ENCODE measurements at places on chromosomes 5 and 9. TPM values are rescaled to one million over a fixed set of nuclear protein-coding genes. Genes with fewer than 3 reads are reported as not detected.
A peak's percentile ranks its signal among the peaks of the same experiment; 100 is the strongest.

Gene PCDHGB4
- total RNA-seq: 13.9 TPM

Gene TEK
- 3.1 TPM for total RNA-seq

Gene SV2C
- total RNA-seq: not detected

DNA sequence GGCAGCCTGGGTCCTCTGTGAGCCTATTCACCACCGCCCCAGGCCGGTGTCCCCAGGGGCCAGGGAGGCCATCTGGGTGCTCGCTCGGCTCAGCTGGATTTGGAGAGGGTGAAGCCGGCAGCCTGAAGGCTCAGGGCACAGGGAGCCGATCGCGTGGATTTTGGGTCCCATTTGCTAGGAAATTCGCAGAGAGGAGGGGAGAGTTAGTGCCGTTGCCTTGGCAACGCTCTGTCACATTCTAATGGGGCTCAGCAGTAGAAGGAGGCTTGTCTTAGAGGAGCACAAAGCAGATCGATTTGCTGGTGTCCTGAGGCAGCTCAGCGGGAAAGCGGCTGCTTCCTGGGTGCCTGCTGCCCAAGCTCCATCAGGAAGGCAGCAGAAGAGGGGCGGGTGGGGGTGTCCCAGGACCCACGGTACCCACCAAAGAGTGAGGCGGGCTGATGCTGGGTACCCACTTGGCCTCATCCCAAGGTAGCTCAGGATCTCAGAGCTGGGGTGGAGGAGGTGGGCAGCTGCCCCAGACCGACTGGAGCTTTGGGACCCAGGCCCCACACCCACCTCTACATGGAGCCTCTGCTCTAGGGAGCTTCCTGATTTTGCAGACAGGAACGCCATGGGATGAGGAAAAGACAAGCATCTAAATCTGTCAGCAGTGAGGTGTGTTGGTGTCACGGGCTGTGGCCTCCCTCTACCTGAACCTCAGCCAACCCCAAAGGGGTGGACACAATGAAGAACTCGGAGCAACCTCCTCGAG lies 17.1 kb upstream of the OLFM1 start:
- DNase-seq: peak; percentile 57
- no peak overlapping the region for H3K4me3 ChIP-seq

DNA sequence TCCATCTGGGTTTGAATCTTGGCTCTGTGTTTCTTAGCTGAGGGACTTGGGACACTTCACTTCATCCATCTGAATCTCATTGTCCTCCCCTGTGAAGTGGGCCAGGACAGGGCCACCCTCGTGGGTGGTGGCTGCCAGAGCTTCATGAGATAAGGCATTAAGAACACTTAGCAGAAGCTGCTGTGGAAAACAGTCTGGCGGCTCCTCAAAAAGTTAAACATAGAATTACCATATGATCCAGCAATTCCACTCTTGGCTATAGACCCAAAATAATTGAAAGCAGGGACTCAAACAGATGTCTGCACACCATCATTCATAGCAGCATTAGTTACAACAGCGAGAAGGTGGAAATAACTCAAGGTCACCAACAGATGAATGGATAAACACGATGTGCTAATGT lies 42.4 kb upstream of the GGTA1 start:
- DNase-seq: no peak
- no peaks in the 10 kb centered on the region for H3K27me3 ChIP-seq
- H3K4me1 ChIP-seq: no peaks in the 10 kb centered on the region
- no peak overlapping the region for H3K4me3 ChIP-seq
- H3K27ac ChIP-seq: no peak overlapping the region

DNA sequence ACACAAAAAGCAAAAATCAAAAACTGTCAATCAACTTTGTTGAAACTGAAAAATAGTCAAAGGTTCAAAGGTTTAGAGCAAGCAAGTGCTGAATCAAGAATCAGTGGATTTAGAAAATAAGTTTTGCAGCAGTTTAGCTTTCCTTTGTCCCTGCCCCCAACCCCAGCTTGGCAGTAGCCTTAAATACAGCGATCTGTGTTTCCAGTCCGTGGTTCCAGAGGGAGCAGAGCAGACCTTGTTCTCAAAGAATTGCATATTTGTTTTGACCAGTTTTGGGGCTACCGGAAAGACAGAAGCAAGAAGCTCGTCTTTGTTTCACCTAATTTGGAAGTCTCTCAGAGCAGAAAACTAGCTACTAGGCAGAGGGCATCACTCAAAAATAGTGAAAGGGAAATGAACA lies 57.2 kb upstream of the PRDM9 start:
- no peak overlapping the region for H3K27ac ChIP-seq
- no peaks in the 10 kb centered on the region for H3K27me3 ChIP-seq
- no peak overlapping the region for H3K4me3 ChIP-seq
- DNase-seq: no peak
- H3K4me1 ChIP-seq: no peaks in the 10 kb centered on the region
- H3K36me3 ChIP-seq: no peaks in the 10 kb centered on the region

DNA sequence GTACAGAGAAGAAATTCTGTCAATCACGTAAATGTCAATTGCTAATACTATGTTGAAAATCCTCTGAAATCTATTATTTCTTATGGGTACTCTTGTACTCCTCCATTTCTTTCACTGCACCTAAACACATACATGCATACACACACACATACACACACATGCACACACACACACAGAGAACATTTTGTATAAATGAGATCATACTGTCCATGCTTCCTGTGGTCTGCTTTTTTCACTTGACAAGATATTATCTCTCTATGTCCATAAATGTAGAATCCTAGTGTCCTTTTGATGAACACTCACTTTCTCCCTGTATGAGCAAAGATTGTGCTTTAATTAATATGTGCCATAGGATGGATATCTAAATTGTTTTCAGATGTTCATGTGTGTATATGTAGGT lies 32.7 kb upstream of the TLR4 start:
- no peaks in the 10 kb centered on the region for H3K4me1 ChIP-seq
- DNase-seq: no peak
- no peaks in the 10 kb centered on the region for H3K27me3 ChIP-seq
- no peak overlapping the region for H3K4me3 ChIP-seq
- no peaks in the 10 kb centered on the region for H3K36me3 ChIP-seq

DNA sequence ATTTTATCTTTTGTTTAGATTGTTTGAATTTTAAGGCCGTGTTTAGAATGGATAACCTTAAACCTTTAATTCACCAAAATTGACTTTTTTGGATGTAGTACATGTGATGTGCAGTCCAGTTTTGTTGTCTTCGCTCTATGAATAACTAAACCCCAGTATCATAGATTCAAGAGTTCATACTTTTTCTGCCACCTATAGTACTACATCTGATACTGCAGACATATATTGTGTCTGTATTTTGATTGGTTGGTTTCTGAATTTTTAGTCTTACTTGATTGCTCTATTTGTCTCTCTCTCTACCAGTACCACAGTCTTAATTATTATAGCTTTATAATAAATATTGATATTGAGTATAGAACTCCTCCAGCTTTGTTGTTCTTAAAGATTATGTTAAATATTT lies 58.1 kb downstream of the PPIP5K2 start:
- H3K27me3 ChIP-seq: no peaks in the 10 kb centered on the region
- no peaks in the 10 kb centered on the region for H3K4me1 ChIP-seq
- H3K4me3 ChIP-seq: no peak overlapping the region
- no peak overlapping the region for H3K27ac ChIP-seq
- DNase-seq: no peak

- no peak overlapping the region for H3K27ac ChIP-seq
These were observed 268.6 kb downstream of the SEC61B start for GRCh38 chr9:99490729-99491128.

DNA sequence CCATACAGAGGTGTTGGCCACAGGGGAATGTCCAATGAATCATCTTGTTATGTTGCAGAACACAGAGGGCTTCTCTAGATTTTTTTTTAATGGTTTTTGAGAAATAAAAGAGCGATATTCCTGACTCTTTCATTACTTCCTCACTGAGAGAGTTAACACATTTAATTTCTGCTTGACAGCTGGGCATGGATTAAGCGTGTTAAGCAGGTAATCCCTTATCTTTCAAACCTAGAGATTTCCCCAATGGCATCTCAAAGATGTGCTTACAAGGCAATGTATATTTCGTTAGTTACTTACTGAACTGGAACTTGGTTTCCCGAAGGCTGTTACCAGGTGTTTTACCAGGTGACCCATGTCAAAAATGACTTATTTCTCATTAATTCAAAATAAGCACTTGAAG lies 21.8 kb upstream of the ADCY2 start:
- no peak for DNase-seq
- H3K27ac ChIP-seq: no peak overlapping the region
- H3K27me3 ChIP-seq: no peaks in the 10 kb centered on the region
- H3K4me1 ChIP-seq: no peaks in the 10 kb centered on the region

DNA sequence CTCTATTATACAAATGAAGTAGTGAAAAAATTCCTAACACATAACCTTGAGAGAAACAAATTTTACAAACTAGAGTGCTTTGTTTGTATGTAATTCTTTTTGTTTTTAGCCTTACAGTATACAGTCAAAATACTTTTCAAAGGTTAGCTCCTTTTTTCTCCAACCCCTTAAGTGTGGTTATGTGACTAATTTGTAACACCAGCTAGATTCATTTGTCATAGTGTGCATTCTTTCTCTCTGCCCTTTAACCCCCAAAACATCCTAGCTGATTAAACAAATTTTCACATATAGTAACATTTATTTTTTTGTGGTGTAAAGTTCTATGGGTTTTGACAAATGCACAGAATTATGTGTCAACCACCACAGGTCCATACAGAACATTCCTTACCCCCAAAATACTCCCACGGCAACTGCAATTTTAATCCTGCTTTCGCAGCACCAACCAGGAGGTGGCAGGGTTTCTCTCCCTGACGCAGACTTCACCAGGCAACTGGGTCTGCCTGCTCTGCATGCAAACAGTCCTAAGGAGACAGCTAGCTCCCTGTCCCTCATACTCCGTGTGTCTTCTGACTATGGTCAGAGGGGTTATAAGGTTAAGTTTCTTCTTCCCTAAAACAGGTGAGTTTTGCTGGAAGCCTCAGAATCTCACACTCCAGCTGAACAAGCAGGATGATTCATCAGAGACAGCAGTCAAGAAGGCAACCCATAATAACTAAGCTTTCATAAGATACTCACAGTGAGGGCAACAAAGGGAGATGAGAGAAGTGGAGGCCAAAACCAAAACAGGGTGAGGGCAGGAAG lies 44.5 kb upstream of the NR5A1 start:
- no peaks in the 10 kb centered on the region for H3K27me3 ChIP-seq
- DNase-seq: peak; percentile 90
- H3K4me3 ChIP-seq: no peak overlapping the region
- H3K36me3 ChIP-seq: peaks cover 26% of the 10 kb centered on the region

- H3K27me3 ChIP-seq: peaks cover 12% of the 10 kb centered on the region
- no peak overlapping the region for H3K27ac ChIP-seq
- DNase-seq: peak; percentile 77
These were observed 4.5 kb downstream of the EGR1 start for GRCh38 chr5:138469540-138470321.

GRCh38 chr5:153676406-153676805 lies 185.9 kb downstream of the GRIA1 start:
- no peaks in the 10 kb centered on the region for H3K36me3 ChIP-seq
- H3K27ac ChIP-seq: no peak overlapping the region
- H3K4me3 ChIP-seq: no peak overlapping the region
- H3K4me1 ChIP-seq: no peaks in the 10 kb centered on the region

- no peaks in the 10 kb centered on the region for H3K27me3 ChIP-seq
- no peaks in the 10 kb centered on the region for H3K4me1 ChIP-seq
- H3K4me3 ChIP-seq: no peak overlapping the region
- no peak for DNase-seq
- H3K27ac ChIP-seq: no peak overlapping the region
- no peaks in the 10 kb centered on the region for H3K36me3 ChIP-seq
These were observed 98.6 kb upstream of the ADAMTS19 start for GRCh38 chr5:129361441-129362025.

GRCh38 chr5:1380011-1380817 lies 35.3 kb upstream of the CLPTM1L start:
- peaks cover 38% of the 10 kb centered on the region for H3K27me3 ChIP-seq
- DNase-seq: peak; percentile 91
- no peak overlapping the region for H3K27ac ChIP-seq
- no peaks in the 10 kb centered on the region for H3K4me1 ChIP-seq
- no peaks in the 10 kb centered on the region for H3K36me3 ChIP-seq
- no peak overlapping the region for H3K4me3 ChIP-seq

- H3K27me3 ChIP-seq: no peaks in the 10 kb centered on the region
- no peaks in the 10 kb centered on the region for H3K36me3 ChIP-seq
- H3K27ac ChIP-seq: no peak overlapping the region
- no peak for DNase-seq
- H3K4me3 ChIP-seq: no peak overlapping the region
These were observed 83.7 kb downstream of the TARS1 start for GRCh38 chr5:33524476-33524875.

DNA sequence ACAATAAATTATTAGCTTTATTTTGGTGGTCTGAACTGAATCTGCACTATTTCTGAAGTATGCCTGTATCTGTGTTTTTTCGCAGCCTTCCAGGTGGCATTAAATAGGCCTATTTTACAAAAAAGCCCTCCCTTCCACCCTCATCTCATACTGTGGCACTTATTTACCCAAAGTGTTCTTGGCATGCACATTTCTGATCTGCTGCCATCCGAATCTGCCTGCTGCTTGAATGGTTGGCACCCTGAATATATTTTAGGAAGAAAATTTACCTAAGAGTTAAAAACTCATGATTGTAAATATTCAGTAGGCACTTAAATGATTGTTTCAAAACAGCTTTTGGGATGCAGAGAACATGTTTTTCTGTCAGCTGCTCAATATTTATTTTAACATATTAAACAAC lies 150.1 kb downstream of the SLC28A3 start:
- no peaks in the 10 kb centered on the region for H3K36me3 ChIP-seq
- H3K27me3 ChIP-seq: no peaks in the 10 kb centered on the region
- DNase-seq: no peak
- H3K27ac ChIP-seq: no peak overlapping the region
- no peak overlapping the region for H3K4me3 ChIP-seq

GRCh38 chr9:105150991-105151685 lies 93.3 kb upstream of the SLC44A1 start:
- H3K4me1 ChIP-seq: no peaks in the 10 kb centered on the region
- H3K4me3 ChIP-seq: no peak overlapping the region
- no peaks in the 10 kb centered on the region for H3K27me3 ChIP-seq
- H3K36me3 ChIP-seq: no peaks in the 10 kb centered on the region
- no peak for DNase-seq
- H3K27ac ChIP-seq: no peak overlapping the region

GRCh38 chr9:132201139-132201538 lies 39.3 kb downstream of the NTNG2 start:
- no peak overlapping the region for H3K27ac ChIP-seq
- no peaks in the 10 kb centered on the region for H3K36me3 ChIP-seq
- no peak for DNase-seq
- no peaks in the 10 kb centered on the region for H3K4me1 ChIP-seq
- no peak overlapping the region for H3K4me3 ChIP-seq

Measured in endodermal cell (in vitro differentiated cells).